ENCODE measurements at places on chromosomes 6 and 20.

GRCh38 chr6:32069878-32070515 is 31.8 kb downstream of the CYP21A2 start:
- peaks cover 50% of the 10 kb centered on the region for H3K36me3 ChIP-seq
- no peak for DNase-seq
- H3K27me3 ChIP-seq, result no peaks in the 10 kb centered on the region
- no peak overlapping the region for H3K27ac ChIP-seq

DNA sequence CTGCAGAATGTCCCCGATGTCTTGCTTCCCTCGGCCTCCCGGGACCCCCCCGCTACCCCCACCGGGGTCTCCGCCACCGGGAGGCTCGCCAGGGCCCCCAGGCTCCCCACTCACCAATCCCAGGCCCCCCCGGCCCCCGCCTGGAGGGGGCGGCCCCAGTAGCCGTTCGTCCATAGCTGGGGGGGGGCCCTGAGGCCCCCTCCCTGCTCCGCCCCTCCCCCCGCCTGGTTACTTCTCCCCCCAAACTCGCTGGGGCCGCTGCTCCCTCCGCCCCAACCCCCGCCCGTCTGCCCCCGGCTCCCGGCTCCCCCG is 304 bp downstream of the PBX2 start:
- no peak for DNase-seq
- H3K27me3 ChIP-seq, result no peaks in the 10 kb centered on the region
- peaks cover 23% of the 10 kb centered on the region for H3K36me3 ChIP-seq

DNA sequence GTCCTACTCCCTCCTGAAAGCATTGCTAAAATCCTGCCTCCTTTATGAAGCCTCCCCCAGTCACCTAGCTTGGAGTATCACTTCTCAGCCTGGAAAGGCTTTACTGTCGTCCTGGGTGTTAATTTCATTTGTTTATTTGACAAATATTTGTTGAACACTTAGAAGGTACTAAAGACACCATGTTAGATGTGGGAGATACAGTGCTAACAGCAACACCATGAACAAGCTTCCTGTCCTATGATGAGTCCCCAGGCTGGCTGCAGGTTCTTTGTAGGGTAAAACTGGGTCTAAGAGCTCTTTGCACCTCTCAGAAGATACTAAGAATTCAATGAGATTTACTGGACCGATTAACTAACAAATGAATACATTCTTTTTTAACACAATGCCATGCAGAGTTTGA is 109.2 kb upstream of the TMEM170B start:
- no peaks in the 10 kb centered on the region for H3K27me3 ChIP-seq
- no peaks in the 10 kb centered on the region for H3K36me3 ChIP-seq

- no peak overlapping the region for H3K4me3 ChIP-seq
- no peak overlapping the region for H3K27ac ChIP-seq
- no peaks in the 10 kb centered on the region for H3K4me1 ChIP-seq
- peaks cover 23% of the 10 kb centered on the region for H3K36me3 ChIP-seq
These were observed 40.6 kb downstream of the SPATA2 start for GRCh38 chr20:49874696-49875095.
